Globus pallidus (tissue), 1 donor: ENCODE measurements at places on chromosomes 2 and 18.

DNA sequence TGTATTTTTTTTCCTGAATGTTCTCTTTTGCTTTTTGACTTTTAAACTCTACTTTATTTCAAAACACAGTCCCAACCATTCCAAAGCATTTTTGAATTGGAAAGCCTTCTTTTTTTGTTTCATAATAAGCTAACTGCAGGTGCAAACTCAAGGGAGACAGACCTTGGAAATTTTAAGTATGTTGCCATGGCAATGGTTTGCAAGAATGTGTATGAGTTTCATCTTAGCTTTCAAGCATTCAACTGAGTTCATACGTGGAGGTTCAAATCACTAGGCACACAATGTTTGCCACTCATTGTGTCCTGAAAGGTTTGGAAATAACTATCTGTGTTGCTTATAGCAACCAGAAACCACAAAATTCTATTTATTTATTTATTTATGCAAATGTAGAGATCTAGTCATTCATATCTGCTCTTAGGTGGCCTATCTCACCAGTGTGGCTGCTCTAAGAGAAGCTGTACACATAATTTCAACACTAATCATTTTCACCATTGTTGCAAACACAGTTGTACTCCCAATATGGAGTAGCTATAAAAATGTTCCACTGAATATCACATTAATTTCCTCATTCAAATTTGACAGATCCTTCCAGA is 805.7 kb upstream of the FSHR start:
- DNase-seq, result no peak

DNA sequence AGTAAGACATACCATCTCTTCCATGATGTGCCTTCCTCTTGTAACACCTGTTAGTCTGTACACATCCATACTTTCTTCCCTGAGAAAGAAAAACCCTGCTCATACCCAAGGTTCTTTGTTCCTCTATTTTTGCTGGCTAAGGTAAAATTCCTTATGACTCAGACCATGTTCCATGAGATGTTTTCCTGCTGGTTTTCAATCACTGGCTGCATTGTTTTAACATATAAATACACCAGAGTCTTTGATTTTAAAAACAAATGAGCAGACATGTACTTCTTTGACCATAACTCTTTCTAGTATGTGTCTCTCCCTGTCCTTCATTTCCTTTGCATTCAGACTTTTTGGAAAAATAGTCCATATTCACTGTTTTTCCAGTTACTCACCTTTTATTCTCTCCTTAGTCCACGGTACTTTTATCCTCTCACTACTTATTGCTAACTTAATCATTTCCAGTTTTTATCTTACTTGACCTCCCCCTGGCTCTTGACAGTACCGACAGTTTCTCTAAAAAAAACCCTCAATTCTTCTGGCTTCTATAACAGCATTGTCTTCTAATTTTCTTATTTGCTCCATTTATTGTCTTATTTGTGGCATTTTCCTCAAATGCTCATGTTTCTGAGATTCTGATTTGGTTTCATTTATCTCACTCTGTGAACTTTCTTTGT is 4.3 kb downstream of the VAPA start:
- no peak for DNase-seq

GRCh38 chr2:208001924-208002323 is 23.4 kb downstream of the PLEKHM3 start:
- no peak for DNase-seq

GRCh38 chr18:75790796-75791195 is 363.3 kb upstream of the SMIM21 start:
- no peak for DNase-seq

DNA sequence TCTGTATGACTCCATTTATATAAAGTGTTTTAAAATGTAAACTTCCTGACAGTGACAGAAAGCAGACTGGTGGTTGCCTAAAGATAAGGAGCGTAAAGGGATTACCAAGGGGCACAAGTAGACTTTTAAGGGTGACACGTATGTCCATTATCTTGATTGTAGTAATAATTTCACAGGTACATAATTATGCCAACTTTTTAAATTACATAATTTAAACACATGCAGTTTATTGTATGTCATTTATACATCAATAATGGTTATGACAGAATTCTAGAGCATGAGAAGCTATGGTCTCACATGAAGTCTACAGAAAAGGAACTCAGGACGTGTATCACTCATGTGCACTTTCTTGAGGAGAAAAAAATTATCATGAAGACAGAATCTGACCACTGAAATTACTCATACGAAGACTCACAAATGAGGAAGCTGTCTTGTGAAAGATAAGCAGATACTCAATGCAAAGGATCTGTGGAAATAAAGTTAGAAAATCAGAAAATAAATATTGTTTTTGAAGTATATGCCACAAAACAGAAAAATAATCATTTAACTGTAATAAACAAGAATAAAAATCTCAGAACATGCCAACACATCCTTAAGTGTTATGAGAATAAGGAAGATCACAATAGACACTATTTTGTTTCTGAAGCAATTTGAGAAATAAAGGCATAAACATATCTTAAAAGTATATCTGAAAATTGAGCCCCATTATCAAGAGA is 84.4 kb downstream of the TMEM131 start:
- no peak for DNase-seq

DNA sequence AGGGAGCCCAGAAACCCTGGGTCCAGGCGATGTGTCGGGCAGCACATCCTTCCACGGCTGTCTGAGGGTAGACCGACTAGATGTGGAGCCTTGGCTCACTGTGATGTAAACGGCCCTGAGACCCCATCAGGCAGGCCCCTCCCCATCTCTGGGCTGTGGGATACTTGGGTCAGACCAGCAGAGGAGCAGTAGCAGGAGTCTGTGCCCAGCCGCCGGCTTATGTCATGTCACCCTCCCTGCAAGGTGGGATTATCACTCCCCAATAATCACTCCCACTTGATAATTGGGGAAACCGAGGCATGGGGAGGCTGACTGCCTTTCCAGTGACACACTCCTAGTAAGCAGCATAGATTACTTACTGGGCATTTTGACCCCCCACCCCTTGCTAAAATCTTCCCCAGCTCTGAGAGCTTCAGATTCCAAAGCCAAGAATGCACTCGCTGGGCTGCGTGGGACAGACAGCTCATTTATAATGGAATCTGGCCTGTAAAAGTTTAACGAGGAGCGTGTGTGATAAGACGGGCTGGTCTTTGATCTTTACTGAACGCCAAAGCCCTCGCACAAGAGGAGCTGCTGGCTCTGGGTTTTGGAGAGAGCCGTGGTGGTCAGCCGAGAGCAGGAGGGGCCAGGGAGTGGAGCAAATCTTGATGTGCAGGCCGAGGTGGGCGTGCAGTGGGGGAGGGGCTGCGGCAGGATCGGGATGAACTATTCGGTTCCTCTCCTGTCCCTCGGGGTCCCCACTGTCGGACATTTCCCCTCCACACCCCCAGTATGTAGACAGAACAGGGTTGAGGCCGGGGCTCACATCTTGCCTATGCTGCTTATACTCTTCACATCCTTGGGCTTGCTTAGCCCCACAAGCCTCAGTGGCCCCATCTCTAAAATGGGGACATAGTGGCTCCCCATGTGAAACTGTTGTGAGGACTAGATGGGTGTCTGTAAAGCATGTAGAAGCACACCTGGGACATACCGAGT is 200.0 kb downstream of the GLI2 start:
- no peak for DNase-seq

GRCh38 chr2:24915796-24916195 is 4.2 kb downstream of the ADCY3 start:
- no peak for DNase-seq

DNA sequence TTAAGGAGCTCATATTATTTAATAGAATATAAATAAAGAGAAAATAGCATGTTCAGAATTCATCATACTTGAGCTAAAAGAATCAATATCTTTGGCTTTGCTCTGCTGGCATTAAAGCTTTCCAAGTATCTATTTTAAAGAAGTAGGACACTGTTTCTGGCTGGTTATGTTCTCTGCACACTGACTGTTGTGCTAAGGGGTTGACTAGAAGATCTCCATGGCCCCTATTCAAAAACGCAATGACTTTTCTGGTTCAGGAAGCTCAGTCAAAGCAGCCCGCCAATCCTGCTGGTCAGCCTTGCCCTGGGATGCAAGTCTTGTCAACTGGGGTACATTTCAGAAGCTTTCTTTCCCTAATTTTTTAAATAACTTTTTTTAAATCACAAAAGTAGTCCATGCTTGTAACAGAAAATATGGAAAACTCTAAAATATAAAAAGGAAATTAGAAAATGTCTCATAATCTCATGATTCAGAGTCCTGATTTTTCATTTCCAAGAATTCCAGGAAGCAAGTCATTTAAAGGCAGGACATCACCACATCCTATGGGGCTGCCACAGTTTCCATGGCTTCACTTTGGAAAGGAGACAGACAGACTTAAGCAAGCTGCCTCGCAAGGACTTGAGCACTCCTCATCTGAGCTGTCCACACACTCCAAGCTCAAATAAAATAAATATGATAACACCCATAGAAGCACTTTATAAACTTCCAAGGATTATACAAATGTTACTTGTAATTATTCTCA is 195.1 kb downstream of the TXNL1 start:
- DNase-seq, result no peak

DNA sequence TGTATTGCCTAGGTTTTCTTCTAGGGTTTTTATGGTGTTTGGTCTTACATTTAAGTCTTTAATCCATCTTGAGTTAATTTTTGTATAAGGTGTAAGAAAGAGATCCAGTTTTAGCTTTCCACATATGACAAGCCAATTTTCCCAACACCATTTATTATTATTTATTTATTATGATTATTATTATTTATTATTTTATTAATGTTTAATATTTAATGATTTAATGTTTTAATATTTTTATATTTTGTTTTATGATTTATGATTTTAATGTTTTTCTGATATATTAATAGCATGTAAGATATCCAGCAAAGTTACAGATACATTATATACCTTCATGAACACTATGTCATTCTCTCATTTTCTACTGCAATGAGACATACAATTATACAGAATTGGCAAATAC is 1082.0 kb downstream of the DSC3 start:
- no peak for DNase-seq

GRCh38 chr2:75656563-75656962 is 10.0 kb downstream of the MRPL19 start:
- DNase-seq, result no peak

GRCh38 chr18:22670914-22671313 is 253.2 kb upstream of the CTAGE1 start:
- DNase-seq, result no peak

DNA sequence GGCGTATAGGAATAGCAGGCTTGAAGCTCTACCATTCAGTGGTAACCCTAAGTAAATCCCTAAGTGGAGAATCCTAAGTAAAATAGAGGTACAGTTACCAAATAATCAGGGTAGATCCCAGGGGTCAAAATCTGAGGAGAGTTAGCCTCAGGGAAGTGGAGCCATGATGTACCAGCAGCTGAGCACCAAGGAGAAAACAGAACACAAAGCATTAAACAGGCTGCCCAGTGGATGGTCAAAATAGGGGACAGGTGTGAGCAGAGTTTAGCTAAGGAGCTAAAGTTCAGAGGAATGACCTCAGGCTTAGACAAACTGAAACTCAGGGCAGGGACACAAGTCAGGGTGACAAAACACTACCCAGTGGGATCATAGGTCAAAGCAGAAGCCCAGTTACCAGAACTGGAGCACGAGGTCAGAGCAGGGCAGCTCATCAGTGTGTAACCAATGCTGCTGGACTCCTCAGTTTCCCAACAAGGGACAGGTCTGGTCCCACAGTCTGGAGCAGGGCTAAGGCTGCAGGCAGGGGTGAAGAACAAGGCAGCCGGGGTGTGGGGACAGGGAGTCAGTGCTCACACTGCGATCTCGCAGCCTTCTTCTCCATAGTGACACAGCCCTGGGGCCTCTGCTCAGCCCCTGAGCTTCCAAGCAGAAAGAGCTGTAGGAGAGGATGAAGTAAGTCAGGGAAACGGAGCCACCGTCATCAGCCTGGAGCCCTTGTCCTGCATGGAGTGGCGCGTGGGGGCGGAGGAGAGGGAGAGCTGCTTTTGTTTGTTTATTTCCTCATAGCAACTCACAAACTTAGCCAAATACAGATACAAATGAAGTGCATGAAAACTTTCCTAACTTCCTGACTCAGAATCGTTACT is 264.0 kb downstream of the MREG start:
- DNase-seq, result no peak

- no peak for DNase-seq
These were observed 9.1 kb upstream of the STK39 start for GRCh38 chr2:168256448-168256847.
